ENCODE measurements at places on chromosomes 7 and 10.

GRCh38 chr7:28615091-28615490, 202.8 kb downstream of the CREB5 start:
- DNase-seq: no peak

- no peak for DNase-seq
These were observed 8.7 kb upstream of the PAPSS2 start for GRCh38 chr10:87650838-87651589.

- no peak for DNase-seq
These were observed 255.3 kb downstream of the HGF start for GRCh38 chr7:81514546-81514945.

DNA sequence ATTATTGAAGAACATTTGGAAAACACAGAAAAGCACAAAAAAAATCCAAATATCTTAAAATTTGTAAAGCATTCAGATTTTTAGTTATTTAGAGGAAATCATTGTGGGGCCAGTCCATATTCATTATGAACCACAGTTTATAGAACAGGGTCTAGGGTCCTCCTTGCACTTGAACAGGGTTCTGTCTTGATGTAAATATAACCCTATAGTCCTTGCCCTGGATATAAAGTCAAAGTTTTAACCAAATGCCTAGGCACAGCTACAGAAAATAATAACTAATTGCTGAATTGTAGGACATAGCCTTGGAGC, 25.6 kb downstream of the CASP7 start:
- DNase-seq: no peak

GRCh38 chr10:57699944-57700343, 567.8 kb downstream of the IPMK start:
- DNase-seq: no peak

DNA sequence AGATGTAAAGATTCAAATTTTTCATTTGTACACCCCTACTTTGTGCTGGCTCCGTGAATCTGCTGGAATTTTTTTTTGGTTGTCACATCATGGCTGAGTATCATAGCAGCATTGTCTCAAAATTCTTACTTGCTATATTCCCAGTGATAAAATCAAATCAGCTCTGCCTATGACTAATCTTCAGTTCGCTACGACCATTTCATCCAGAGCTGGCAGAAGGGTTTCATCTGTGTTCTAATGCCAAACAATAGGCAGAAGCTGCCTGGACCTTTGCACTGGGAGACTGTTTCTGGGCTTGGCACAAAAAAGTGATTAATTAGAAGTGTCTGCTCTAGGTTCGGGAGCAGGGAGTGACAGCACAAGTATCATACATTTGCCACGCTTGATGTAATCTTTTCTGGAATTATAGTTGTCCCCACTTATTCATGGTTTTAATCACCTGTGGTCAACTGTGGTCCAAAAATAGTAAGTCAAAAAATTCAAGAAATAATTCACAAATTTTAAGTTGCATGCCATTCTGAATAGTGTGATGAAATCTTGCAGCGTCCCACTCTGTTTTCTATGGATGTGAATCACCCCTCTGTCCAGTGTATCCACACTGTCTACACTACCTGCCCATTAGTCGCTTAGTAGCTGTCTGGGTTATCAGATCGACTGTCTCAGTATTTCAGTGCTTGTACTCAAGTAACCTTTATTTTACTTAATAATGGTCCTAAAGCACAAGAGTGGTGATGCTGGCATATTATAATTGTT, 120.5 kb upstream of the IMMP2L start:
- no peak for DNase-seq

DNA sequence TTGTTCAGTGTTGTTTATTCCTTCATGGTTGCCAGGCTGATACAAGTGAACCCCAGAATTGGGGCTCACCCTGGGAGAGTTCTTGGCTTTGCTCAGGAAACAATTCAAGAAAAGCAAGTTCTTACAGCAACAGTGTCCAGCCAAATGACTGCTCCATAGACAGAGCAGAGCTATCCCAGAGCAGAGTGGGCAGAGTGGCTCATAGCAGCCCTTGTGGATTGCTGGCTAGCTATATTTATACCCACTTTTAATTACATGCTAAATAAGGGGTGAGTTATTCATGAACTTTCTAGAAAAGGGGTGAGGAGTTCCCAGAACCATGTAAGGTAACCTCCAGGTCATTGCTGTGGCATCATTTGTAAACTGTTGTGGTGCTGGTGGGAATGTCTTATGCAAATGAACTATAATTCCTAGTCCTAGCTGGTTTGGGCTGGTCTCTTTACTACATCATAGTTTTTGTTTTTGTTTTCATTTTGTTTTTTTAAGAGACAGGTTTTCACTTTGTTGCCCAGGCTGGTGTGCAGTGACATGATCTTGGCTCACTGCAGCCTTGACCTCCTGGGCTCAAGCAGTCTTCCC, 59.9 kb upstream of the HBP1 start:
- DNase-seq: no peak

DNA sequence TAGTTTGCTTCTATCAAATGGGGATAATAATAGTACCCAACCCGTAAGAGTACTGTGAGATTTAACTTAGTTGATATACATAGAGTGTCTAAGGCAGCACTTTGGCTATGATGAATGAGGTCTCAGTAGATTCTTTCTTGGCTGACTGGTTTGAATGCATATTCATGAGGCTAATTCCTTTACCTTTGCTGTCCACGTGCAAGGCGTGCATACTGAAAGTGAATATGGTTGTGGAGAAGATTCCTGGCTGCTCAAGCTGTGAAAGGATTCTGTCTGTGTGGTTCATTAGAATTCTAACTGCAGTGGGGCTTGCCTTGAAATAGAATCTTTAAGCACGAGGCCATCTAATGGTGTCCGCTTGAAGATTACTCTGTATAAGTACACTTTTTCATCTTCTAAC, 110.3 kb downstream of the SEC23IP start:
- DNase-seq: no peak

- DNase-seq: no peak
These were observed 48.1 kb upstream of the GLCCI1 start for GRCh38 chr7:7920481-7920880.
